ENCODE measurements at places on chromosomes 12 and 14.
A peak's percentile ranks its signal among the peaks of the same experiment; 100 is the strongest.

DNA sequence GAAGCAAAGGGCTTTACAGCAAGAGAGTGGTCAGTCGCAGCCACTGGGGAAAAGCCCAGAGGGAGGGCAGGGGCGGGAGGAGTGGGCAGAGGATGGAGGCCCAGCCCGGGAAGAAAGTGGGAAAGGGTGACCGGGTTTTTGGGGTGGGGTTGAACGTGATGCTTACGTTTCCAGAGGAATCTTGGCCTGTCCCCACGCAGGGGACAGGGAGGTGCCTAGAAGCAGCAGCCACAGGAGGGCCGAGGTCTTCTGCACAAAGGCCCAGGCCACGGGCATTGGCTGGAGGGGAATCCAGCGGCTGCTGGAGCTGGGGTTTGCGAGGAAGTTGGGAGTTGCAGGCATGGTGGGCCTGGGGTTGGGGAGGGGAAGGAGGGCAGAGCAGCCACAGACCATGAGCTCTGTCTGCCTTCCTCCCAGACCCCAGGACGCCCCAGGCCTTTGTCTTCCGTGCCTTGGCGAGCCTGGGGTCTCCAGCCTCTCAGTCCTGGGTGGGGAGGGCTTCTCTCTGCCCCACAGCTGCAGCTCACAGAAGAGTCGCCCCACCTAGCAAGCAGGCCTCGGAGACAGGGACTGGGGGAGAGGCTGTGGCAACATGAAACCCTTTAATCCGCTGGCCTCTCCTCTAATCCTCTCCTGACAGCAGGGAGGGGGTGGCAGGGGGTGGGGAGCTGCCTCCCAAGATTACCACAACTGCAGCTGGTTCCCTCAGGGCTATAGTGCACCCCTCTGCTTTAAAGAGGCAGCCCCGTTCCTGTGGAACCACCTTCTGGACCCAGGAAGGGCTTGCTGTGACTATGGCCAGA, at the start of gene CACNA2D4:
Gene CACNA2D4, minus strand, starts transcription at position 572 of the 803 bp plus-strand sequence. Its CDS starts 179 bp downstream, at position 393.
- DNase-seq: no peak
- H3K4me3 ChIP-seq: no peak within 1 kb of the TSS
- no peak within 1 kb of the TSS for H3K27ac ChIP-seq
- peaks cover 24% of the 10 kb centered on the region for H3K27me3 ChIP-seq
- no peaks in the 10 kb centered on the region for H3K36me3 ChIP-seq
- H3K4me1 ChIP-seq: no peaks in the 10 kb centered on the region

DNA sequence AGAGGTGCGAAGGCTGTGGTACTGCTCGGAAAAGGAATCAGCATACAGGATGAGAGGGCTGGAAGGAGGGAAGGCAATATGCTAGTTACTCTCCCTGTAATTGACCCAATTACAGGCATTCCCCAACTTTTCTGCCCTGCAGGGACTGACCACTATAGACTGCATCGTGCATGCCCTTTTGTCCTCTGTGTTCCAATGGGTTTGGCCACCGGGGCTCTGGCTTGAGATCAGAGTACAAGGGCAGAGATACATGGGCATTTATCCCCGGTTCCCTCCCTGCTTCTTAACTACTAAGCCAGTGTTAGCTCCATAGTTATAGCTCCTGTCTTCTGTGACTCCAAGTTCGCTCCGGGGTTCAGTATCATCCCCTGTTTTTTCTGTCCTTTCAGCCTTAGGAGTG, 59.7 kb downstream of the GTF2A1 start:
- no peak overlapping the region for H3K27ac ChIP-seq
- peaks cover 5% of the 10 kb centered on the region for H3K27me3 ChIP-seq
- peaks cover 14% of the 10 kb centered on the region for H3K4me1 ChIP-seq
- H3K4me3 ChIP-seq: no peak overlapping the region

GRCh38 chr14:106493962-106494823, 967.8 kb downstream of the TMEM121 start:
- H3K27ac ChIP-seq: no peak overlapping the region
- no peaks in the 10 kb centered on the region for H3K36me3 ChIP-seq
- H3K4me1 ChIP-seq: no peaks in the 10 kb centered on the region
- DNase-seq: no peak
- H3K27me3 ChIP-seq: no peaks in the 10 kb centered on the region
- H3K4me3 ChIP-seq: no peak overlapping the region

GRCh38 chr12:51592034-51592705, 1.1 kb downstream of the SCN8A start:
- peak; percentile 87 for DNase-seq
- H3K36me3 ChIP-seq: peaks cover 12% of the 10 kb centered on the region
- H3K27me3 ChIP-seq: no peaks in the 10 kb centered on the region
- peak overlapping the region; percentile 78 for H3K27ac ChIP-seq
- H3K4me1 ChIP-seq: peaks cover 60% of the 10 kb centered on the region
